ENCODE measurements at places on chromosomes 11 and 22. TPM values are rescaled to one million over a fixed set of nuclear protein-coding genes. Genes with fewer than 3 reads are reported as not detected.

Gene AQP11
- total RNA-seq: 1.3 TPM

DNA sequence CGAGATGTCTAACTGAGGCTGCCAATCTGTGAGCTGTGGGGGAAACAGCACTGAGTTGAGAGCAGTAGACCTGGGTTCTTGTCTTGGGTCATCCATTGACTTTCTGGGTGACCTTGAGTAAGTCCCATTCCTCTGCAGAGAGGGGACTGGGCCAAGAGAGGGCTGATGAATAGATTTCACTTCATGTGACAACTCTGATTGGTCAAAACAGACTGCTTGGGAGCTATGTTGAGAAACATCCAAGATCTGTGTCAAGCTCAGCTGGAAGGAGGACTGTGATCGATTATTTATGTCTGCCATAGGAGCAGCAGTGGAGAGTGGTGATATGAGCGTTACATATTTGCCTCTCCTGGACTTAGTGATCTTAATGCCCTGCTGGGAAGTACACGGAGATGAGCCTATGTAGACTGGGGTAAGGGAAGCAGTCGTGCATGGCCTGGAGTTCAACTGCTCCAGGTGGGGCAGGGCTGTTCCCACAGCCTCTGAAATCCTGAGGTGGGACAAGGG lies 47.7 kb downstream of the OTOG start:
- no peak for DNase-seq

GRCh38 chr11:9003573-9004182 lies at the start of gene NRIP3:
Gene NRIP3, minus strand, starts transcription at chr11:9004001. Its CDS starts 66 bp downstream, at chr11:9003935.
- DNase-seq: peak; percentile 82

Gene CCDC188
- 0.83 TPM for total RNA-seq

DNA sequence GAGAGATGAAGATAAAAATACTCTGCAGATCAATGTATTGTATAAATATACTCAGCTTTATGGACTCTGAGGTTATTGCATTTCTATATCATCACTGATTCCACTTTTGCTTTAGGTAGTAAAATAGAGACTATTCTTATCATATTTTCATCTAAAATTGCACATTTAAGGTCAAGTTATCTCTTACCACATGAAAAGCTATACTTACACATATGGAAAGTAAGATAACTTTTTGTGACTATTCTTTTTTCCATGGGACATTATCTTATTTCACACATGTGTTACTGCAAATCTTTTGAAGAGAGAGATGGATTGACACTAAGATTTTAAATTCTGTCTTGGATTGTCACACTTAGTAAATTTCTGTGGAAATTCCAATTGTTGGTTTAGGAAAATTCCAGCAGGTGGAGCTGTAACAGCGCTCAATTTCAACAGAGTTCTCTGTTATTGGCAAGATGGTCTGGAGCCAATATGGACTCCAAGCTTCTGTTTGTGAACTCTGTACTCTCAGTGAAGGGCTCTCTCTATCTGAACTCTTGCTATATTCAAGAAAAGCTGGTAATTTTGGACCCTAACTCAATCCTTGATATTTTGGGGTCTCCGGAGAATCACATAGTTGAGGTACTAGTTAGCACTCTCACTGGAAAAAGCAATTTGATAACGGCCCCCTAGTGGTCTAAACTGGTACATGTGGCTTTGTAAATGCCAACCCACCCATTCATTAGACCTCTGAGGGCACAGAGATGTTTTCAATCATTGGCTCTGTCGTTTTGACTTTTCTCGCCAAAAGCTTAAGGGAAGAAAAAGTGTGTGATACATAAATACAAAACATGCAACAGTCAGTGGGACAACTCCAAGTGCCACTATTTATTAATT lies 429.7 kb downstream of the ETS1 start:
- DNase-seq: no peak

- no peak for DNase-seq
Observed at GRCh38 chr11:27456795-27457329, 15.7 kb downstream of the LGR4 start.

DNA sequence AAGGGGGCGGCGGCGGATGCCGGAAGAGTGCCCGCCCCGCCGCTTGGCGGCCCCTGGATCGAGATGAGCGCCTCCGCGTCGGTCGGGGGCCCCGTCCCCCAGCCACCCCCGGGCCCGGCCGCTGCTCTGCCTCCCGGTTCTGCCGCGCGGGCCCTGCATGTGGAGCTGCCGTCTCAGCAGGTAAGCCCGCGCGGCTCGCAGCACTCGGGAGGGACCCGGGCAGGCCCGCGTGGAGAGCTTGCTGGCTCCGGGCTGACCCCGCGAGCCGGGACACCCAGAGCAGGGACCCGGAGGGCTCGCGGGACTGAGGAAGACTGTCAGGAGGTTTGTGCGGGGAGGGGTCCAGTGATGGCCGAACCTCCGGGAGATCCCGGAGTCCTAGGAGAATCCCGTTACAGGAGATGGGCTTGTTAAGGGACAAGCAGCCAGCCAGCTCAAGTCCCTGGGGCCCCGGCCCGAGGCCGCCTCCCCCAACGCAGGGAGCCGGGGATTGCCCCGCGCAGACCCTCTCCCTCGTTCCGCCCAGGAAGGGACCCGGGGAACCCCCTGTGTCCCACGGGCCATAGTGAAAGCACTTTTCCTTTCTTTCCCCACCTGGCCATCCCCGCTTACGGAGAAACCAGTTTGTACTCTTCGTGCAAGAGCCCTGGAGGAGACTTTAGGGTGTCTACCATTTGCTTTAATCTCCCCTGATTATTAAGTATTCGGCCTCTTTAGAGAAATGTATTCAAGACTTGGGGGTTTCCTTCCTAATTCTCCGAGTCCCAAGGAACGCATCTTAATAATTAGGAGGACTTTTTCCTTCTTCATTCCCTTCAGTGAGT lies 547 bp downstream of the UVRAG start:
- no peak for DNase-seq

DNA sequence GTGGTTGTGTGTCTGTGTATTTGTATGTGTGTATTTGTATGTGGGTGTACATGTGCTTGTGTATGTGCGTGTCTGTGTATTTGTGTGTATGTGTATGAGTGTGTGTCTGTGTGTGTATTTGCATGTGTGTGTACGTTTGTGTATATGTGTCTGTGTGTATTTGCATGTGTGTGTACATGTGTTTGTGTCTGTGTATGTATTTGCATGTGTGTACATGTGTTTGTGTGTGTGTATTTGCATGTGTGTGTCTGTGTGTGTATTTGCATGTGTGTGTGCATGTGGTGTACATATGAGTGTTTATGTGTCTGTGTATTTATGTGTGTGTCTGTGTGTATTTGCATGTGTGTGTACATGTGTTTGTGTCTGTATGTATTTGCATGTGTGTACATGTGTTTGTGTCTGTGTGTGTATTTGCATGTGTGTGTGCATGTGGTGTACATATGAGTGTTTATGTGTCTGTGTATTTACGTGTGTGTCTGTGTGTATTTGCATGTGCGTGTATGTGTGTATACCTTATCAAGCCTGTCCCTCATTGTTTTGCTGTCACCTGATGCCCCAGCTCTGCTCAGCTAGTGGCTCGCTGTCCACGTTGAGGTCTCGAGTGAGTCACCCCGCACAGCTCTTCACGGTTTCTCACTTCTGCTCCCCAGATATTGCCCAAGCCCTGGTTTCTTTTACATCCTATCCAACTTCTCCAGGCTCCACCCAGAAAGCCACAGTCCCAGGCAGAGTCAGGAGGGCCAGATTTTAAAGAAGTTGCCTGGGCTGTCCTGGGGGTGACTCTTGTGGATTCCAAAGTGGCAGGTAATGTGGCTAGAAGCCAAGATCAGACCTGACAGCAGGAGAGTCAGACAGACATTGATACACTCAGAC lies 15.2 kb downstream of the MB start:
- DNase-seq: no peak

DNA sequence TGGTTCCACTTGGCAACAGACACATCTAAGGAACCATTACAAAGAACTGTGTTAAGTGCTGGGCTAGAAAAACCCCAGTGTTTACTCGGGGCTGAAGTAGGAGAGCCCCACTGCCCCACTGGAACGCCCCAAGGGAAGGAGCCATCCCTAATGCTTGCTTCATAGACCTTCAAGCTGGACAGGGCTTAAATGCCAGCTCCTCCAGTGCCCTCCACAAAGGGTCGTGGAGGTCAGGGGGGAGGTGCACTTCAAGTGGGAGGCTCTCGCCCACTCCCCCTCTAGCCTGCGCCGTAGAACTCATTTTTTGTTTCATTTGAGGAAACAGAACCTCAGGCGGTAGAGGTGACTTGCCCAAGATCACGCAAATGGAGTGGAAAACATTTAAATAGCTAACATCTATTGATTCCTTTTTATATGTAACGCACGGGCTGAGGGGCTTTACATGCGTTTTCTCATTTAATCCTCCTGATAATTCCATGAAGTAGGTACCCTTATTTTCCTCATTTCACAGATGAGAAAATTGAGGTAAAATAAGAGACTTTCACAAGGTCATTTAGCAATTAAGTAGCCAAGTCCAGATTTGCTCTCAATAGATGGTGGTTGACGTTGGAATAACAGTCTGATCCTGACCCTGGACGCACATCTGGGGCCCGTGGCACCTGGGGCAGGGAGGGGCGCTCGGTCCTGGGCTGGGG lies 545 bp upstream of the ZDHHC13 start:
- no peak for DNase-seq

DNA sequence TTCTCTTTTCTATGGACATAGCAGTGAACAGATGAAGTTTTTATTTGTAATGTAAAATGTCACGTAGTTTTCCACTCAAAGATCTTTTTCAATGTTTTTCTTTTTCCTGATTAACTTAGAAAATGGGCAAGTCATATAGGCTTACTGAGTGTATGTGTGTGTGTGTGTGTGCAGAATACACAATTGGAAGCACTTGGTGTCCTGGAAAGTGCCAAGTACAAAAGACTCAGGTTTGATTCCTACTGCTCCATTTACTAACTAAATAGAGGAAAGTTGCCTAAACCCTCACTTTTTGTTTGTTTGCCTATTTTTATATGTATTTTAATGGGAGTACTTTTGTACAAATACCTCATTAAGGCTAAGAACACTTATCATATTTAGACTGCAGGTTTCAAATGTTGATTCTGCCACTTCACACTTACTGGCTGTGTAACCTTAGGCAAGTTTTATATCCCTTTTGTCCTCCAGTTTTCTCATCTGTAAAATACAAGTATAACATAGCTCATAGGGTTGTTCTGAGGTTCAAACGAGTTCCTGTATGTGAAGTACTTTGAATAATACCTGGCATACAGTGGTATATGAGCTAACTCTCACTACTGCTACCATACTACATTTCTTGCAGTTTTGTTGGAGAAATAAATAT lies 90.1 kb downstream of the TYR start:
- no peak for DNase-seq

DNA sequence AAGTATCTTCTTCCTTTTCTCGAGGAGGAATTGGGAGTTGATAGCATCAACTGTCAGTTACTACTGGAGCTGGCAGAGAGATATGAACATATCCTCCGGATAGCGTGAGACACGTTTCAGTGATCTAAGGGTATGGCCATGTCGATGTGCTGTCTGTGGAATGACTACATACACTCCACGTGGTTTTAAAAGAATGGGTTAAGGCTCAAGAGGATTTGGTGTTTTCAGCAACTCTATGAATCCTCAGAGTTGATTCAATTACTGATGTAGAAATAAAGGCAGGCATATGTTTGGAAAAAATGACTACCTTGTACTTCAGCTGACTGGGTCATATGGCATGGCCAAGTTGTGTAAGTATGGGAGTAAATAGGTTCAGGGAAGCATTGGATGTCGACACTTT lies 22.9 kb downstream of the MMP13 start:
- no peak for DNase-seq

GRCh38 chr22:42296381-42296853 lies 26.0 kb upstream of the TCF20 start:
- peak; percentile 85 for DNase-seq

- peak; percentile 63 for DNase-seq
Observed at GRCh38 chr11:66388780-66389386, 17.3 kb upstream of the SLC29A2 start.

GRCh38 chr11:110123003-110123402 lies 29.8 kb downstream of the ZC3H12C start:
- no peak for DNase-seq

GRCh38 chr11:70126494-70126893 lies 48.4 kb downstream of the ANO1 start:
- peak; percentile 14 for DNase-seq

GRCh38 chr11:96264364-96264763 lies 78.6 kb downstream of the MAML2 start:
- no peak for DNase-seq

- DNase-seq: peak; percentile 80
Observed at GRCh38 chr11:131748151-131749050, 378.0 kb downstream of the NTM start.

Gene CASP4
- 19.9 TPM for total RNA-seq

Gene SCO2
- 2.2 TPM for total RNA-seq

Gene GRAP2
- total RNA-seq: 5.5 TPM

- no peak for DNase-seq
Observed at GRCh38 chr11:1011320-1011698, 25.2 kb downstream of the MUC6 start.

Gene GNG3
- not detected for total RNA-seq

GRCh38 chr11:29389793-29390192 lies 627.0 kb downstream of the KCNA4 start:
- no peak for DNase-seq

GRCh38 chr11:77402218-77402556 lies 71.7 kb downstream of the PAK1 start:
- DNase-seq: no peak

Gene SLC37A2
- 4.6 TPM for total RNA-seq

GRCh38 chr11:102359372-102359771 lies 12.4 kb downstream of the BIRC2 start:
- no peak for DNase-seq

Gene OR51D1
- total RNA-seq: not detected

- DNase-seq: no peak
Observed at GRCh38 chr11:60195923-60196368, 13.1 kb upstream of the MS4A6A start.

- no peak for DNase-seq
Observed at GRCh38 chr11:66221012-66221411, 47.4 kb upstream of the RAB1B start.

DNA sequence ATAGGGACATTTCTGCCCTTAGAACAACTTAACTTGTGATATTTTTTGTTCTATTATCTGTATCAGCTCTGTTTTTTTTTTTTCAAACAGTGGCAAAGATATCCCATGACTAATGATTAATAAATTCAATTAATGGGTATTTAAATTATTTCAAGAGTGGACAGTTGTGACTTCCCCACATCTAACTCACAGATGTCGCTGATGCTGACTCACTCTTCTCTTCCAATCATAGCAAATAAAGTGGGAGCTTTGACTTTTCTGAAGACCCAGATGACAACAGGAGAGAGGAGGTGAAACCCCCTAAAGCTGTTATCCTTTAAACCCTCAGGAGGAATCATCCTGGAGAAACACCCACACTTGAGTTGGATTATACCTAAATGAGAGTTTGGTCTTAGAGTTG lies 27.1 kb downstream of the GGTLC2 start:
- DNase-seq: no peak

Gene RIMBP3B
- total RNA-seq: not detected

Gene MMP13
- not detected for total RNA-seq

- DNase-seq: peak; percentile 78
Observed at GRCh38 chr11:2928605-2929530, at the start of gene PHLDA2. Gene PHLDA2, minus strand, starts transcription at chr11:2929420. Its CDS starts 56 bp downstream, at chr11:2929364.

All from right cardiac atrium (tissue), 5 donors.